ENCODE measurements at places on chromosomes 16 and 17. TPM values are rescaled to one million over a fixed set of nuclear protein-coding genes. Genes with fewer than 3 reads are reported as not detected.

STAT3 gene
- 76.5 TPM for total RNA-seq

TNRC6C gene
- total RNA-seq = 2.7 TPM

SMIM5 gene
- 0.32 TPM for total RNA-seq

TMED6 gene
- not detected for total RNA-seq

TP53TG3C gene
- total RNA-seq = 0.31 TPM

CLDN6 gene
- 0.74 TPM for total RNA-seq

IRX3 gene
- total RNA-seq = 4.5 TPM

CD7 gene
- total RNA-seq = 0.36 TPM

TCAP gene
- total RNA-seq = 1.0 TPM

TBX6 gene
- total RNA-seq = 0.14 TPM

C17orf113 gene
- 0.59 TPM for total RNA-seq

ARHGAP44 gene
- 2.9 TPM for total RNA-seq

AOC2 gene
- 2.0 TPM for total RNA-seq

LGALS9B gene
- not detected for total RNA-seq

ZNRF1 gene
- total RNA-seq = 16.9 TPM

KRT33B gene
- total RNA-seq = 0.06 TPM

GUCY2D gene
- not detected for total RNA-seq

CTDNEP1 gene
- total RNA-seq = 235 TPM

PARD6A gene
- total RNA-seq = 1.7 TPM

OVCA2 gene
- 74.5 TPM for total RNA-seq

MT1X gene
- 177 TPM for total RNA-seq

INCA1 gene
- total RNA-seq = 1.5 TPM

CSH1 gene
- total RNA-seq = not detected

ABCC11 gene
- total RNA-seq = 0.20 TPM

OR4D1 gene
- not detected for total RNA-seq

PIK3R6 gene
- total RNA-seq = not detected

LAT gene
- 4.4 TPM for total RNA-seq

All from A549 treated with RU486 at 1 μM for 4 hours (cell line).